ENCODE measurements at places on chromosomes 11 and 22.

DNA sequence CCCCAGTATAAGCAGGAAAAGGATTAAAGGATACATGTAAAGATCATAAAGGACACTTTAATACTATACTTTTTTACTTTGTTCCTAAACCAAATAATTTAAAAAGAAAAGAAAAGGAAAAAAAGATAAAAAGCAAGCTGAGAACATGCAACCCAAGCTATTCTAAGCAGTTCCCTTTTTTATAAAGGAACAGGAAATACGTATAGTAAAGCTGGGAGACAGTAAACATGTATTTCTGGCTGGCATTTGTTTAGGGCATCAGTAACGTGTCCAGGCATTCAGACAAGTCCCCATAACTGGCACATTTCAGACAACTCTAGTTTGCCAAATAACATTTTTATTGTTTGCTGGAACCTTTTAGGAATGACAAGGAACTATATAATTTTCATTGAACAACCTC, 24.9 kb downstream of the BCO2 start:
- no peak for DNase-seq

DNA sequence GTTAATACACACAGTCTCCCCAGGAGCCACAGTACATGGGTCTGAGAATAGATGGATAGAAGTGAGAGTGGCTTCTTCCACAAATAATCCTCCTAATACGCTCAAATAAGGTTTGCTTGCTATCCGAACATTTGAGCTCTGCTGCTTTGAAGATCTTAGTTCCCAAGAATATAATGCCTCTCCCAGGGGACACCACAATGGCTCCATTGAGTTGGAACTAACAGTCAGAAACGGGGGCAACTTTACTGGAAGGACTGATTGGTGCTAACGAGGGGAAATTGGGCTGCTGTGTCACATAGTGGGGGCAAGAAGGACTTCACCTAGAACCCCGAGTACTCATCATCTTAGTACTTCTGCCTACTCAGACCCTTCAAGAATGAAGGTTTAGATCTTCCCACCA, 66.2 kb downstream of the IGLL5 start:
- no peak for DNase-seq

DNA sequence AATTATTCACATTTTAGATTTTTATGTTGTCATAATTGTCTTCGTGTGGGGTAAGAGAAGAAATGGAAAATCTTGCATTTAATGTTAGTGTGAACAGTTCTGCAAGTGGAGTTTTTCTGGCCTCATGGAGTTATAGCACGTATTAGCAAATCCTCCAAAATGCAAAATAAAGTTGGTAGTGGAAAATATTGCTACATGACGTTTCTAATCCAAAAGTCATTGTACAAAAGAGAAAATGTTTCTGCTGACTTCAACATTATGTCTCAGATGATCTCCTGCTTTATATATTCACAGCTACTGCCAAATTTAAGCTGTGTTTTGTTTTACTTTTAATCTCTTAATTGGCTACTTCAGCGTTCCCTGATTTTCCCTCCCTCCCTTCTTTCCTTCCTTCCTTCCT, 1804.0 kb upstream of the RAG2 start:
- no peak for DNase-seq

- DNase-seq, result no peak
Observed at GRCh38 chr11:112451250-112451649, 190.6 kb upstream of the PLET1 start.

DNA sequence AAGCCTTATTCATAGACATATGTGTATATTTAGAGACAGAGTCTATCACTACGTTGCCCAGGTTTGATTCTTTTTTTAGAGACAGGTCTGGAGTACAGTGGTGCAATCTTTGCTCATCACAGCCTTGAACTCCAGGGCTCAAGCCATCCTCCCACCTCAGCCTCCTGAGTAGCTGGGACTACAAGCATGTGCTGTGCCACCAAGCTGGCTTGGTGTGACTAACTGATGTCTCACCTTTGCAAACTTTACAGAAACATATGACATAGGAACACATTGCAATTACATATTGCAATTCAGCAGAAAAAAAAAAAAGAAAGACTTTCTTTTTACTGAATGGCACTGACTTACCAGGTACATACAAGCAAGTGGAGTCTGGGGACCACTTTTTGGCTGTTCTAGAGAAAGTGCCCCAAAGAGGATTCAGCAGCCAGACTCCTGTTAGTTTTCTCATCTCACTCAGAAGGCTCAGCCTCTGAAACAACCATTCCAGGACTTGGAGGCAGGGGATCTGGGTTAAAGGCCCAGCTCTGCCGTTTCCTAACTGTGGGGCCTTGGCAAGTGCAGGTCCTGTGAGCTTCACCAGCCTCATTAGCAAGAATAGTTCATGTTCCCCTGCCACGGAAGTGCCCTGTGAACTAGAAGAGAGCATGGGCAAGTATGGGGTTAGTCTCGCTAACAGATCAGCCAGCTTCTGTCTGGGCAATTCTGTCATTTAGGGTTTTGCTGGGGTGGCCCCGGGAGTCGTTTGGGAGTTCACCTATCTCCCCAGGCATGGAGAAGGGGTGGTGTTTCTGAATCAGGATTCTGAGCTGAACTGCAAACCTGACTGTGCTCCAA, 11.3 kb upstream of the NFAM1 start:
- no peak for DNase-seq

GRCh38 chr11:799641-800316, 1.7 kb upstream of the SLC25A22 start:
- no peak for DNase-seq

DNA sequence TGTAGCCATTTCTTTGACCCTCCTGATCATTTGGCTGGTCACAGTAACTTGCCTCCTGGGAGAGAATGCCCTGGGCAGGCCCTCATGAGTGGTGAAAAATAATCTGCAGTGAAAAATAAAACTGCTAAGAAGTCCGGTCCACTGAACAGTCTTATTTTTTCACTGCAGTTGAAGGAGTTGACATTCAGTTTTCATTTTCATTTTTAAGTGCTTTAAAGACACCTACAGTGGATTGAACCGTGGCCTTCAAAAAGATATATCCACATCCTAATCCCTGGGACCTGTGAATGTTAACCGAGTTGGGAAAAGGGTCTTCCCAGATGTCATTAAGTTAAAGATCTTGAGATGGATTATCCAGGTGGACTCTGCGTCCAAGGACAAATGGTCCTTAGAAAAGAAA, 153.6 kb upstream of the GRK3 start:
- no peak for DNase-seq

DNA sequence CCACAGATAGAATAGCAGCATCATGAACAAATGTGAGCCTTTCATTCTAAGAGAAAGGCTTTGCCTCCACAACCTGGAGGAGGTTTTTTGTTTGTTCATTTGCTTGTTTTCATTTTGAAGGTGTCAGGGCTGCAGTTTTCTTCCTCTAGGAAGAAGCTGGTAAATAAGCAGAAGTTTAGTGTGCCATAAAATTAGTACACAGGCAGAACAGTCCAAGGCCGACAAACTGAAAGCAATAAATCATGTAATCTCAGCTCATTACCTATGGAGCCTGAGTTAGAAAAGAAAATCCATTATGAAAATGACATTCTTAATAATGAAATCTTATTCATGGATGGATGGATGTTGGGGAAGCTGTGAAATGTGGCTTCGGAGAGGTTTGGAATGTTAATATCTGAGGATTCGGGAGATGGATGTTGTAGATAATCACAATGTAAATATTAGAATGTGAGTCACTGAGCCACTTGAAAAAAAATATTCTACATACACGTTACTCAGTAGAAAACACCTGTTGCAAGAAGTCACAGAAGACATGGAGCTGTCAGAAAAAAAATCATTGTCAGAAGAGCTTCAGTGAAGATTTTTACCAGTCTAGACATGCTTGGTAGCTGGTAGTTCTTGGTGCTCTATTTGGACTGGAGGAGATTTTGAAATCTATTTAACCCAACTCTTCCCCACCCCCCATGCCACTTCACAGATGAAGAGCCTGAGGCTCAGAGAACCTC, 15.0 kb upstream of the ZDHHC13 start:
- no peak for DNase-seq

- DNase-seq, result no peak
Observed at GRCh38 chr11:66716996-66717395, 12.0 kb downstream of the SPTBN2 start.

- no peak for DNase-seq
Observed at GRCh38 chr22:40531951-40532900, 104.3 kb downstream of the MRTFA start.

DNA sequence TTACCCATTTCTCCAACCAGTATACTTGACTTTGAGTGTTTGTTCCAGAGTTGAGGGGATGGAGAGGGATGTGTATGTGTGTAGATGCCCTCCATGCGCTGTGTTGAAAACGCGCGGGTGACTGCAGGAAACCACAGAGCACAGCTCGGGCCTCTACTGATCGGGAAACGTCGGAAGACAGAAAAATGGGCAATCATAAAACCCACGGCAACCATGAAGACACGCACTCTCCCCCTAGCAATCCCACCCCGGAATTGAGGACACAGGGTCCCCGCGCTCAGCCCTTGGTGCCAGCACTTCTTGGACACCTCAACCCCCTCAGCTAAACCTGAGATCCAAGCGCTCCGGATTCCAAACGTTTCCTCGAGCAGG, 251 bp upstream of the UQCC3 start:
- DNase-seq, result no peak

- no peak for DNase-seq
Observed at GRCh38 chr22:46652847-46653331, 32.7 kb downstream of the GRAMD4 start.

DNA sequence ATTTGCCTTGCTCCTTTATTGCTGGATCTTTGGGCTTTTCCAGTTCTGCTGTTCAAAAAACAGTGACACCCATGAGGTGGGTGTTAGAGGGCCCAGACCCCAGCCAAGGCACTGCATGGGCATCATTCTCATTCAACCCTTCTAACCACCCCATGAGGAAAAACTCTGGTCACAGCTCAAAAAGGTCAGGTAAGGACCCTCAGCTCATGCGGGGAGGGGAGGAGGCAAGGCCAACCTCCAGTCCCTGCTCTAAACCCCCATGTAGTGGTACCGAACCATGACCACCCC, 7.4 kb downstream of the GNB1L start:
- no peak for DNase-seq

DNA sequence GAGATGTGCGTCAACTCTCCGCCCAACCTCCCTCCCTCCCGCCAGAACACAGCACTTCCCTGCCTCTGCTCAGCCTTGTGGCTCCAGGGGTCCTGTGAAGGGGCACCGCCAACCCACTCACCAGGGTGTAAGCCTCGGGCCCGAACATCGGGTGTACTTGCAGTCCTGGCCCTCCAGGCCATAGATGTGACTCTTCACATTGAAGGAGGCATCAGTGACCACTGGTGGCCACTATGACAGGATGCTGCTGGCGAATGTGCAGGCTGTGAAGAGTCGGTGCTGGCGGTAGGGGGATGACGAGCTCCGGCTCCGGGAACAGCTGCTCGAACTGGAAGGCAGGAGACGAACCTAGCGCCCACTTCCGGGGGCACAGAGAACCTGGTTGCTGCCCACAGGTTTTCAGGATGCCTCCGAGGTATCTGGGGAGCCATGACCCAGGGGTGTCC, 97.4 kb downstream of the MED15 start:
- no peak for DNase-seq

- no peak for DNase-seq
Observed at GRCh38 chr22:22761963-22762772, 117.8 kb downstream of the GGTLC2 start.

- DNase-seq, result no peak
Observed at GRCh38 chr11:110425751-110426545, 3.8 kb upstream of the FDX1 start.

GRCh38 chr11:204587-205109, 2.6 kb downstream of the BET1L start:
- DNase-seq, result no peak

- DNase-seq, result no peak
Observed at GRCh38 chr11:66659763-66660162, 17.9 kb downstream of the RBM4B start.

DNA sequence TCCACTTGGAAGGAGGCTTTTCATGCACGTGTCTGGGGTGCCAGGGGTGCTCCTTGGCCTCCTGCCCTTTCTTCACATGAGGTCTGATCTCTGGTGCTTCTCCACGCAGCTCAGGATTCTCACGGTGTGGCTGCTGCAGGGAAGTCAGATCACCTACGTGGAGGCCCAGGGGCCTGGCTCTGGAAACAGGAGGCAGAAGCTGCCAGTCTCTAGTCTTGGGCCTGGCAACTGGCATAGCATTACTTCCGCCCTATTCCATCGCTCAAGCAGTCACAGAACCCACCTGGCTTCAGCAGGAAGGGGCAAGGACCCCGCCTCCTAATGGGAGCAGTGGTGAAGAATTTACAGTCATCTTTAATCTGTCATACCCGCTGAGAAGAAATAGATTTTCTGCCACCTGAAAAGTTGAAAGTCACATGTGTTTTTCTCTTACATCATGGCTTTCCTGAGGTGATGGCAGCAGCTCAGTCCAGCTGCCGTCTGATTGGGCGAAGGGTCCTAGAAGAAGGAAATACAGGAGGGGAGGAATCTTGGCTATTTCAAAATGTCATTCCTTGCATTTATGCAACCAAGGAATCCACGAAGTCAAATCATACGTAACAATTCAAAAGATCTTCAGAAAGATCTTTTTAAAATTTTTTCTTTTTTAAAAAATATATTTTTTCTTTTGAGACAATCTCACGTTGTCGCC, 50.1 kb upstream of the DKK3 start:
- no peak for DNase-seq

DNA sequence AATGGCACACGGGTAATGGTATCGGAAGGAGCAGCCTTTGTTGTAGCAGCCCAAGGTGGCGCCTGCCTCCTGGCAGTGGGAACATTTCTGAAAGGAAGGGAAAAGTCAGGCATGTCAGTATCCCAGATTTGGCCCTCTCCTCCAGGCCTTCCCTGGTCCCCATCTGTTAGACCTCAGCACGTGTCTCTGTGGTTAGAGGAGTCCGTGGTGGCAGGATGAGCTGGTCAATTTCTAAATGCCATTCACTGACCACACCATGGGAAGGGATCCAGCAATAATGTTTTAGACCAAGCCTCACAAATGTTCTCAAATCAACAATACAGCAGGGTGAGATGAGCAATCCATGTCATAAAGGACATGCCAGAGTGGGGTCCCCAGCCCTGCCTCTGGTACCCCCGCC, 49.0 kb upstream of the CYP2D6 start:
- DNase-seq, result no peak

DNA sequence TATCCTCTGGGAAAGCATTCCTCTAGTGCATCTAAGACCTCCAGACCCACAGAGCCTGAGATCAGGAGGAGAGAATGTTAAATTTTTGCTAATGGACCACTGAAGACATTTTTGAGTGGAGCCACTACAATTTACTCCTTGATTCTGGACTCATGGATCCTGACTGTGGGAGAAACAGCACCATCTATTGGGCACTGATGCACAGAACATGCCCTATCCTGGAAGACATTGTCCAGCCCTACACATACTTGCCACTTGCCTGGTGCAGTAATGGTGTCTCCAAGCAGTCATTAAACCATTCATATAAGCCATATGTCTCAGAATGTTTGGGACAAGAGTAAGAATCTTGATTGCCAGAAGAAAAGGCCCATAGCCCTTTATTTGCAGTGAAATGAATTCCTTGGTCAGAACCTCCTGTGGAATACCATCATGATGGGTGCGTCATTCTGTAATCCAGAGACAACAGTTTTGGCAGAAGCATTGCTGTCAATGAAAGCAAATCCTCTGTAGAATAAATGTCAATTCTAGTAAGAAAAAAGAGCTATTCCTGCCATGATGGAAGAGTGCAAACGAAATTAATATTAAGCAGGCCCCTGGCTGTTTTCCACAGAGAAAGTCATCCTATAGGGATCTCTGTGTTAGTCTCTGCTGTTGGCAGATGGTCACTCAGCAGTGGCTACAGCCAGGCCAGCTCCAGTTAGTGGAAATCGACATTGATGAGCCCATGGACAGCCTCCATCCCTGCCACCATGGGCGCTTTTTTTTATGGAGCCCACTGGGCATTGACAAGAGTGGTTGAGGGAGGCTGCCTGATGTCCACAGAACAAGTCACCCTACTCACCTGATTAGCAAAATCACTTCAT, 43.5 kb downstream of the GGTLC2 start:
- peak; percentile 24 for DNase-seq
